Omental fat pad (tissue), 4 donors: ENCODE measurements at places on chromosomes 2 and 18. TPM values are rescaled to one million over a fixed set of nuclear protein-coding genes. Genes with fewer than 3 reads are reported as not detected.

The C2orf78 gene
- not detected for total RNA-seq

The COL4A3 gene
- total RNA-seq, result 0.38 TPM

GRCh38 chr2:128458505-128458904 lies 139.8 kb upstream of the HS6ST1 start:
- no peak for DNase-seq

- no peak for DNase-seq
Observed at GRCh38 chr2:105744909-105745853, at the start of gene NCK2. NCK2 (plus strand) TSS chr2:105744912; CDS start chr2:105855064, 110,152 bp downstream.

- no peak for DNase-seq
Observed at GRCh38 chr2:41719756-41720155, 328.1 kb upstream of the PKDCC start.
